ENCODE measurements at places on chromosomes 1 and 21.
A peak's percentile ranks its signal among the peaks of the same experiment; 100 is the strongest.

DNA sequence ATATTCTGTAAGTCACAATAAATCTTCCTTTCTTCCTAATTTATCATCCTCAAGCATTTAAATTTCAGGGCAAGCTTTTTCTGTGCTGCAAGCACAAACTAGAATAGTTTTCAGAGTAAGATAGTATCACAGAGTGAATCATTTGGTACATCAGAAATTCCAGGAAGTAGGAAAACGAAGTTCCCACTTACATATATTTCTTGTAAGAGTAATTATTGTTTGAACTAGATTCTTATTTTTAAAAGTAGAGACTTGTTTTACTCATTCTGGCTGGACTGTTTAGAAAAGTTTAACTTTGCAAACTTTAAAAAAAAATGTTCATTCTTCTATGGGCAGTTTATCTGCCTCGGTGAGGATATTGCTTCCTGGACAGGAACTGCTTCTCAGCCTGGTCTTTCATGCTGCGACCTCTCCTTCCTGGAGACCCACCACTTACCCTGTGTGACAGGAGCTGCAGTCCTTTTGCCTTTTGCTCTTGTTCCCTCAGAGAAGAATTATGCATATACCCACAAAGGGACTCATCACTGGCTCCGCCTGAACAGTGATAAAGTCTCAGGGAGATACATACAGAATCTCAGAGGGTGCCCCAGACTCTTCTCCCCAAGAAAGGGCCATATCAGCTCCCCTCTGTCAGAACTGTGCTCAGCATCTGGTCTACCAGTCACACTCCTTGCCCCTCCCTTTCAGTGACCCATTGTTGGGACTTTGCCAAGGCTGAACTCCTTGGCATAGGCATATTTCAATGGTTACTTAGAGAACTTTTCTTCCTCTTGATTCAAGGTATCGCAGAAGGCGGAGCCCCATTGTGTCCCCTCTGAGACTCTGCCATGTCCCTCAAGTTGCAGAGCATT is 102.7 kb upstream of the CD55 start:
- DNase-seq: no peak

DNA sequence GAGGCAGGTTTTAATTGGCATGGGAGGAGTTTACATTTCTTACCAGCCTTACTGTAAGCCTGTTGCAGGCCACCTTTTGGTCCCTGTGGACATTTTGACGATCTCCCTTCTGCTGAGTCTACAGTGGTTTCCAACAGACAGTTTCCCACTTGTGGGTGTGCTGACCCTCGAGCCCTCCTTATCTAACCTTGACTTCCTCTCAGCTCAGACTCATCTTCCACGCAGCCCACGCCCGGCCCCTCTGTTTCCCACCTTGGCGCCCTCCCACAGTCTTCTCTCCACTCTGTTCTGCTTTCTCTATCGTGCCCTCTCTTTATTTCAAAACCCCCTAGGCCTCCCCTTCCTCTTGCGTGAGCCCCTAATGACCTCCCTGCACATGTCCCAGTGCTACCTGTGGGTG is 6.1 kb upstream of the ARL8A start:
- no peak for DNase-seq

- DNase-seq: no peak
Measured at GRCh38 chr21:43817157-43818086, 28.0 kb downstream of the RRP1 start.

GRCh38 chr1:208654241-208654640 is 410.1 kb upstream of the PLXNA2 start:
- no peak for DNase-seq

- DNase-seq: no peak
Measured at GRCh38 chr1:74773582-74773981, 40.6 kb downstream of the TYW3 start.

- DNase-seq: no peak
Measured at GRCh38 chr1:235745503-235746136, 96.0 kb upstream of the GNG4 start.

DNA sequence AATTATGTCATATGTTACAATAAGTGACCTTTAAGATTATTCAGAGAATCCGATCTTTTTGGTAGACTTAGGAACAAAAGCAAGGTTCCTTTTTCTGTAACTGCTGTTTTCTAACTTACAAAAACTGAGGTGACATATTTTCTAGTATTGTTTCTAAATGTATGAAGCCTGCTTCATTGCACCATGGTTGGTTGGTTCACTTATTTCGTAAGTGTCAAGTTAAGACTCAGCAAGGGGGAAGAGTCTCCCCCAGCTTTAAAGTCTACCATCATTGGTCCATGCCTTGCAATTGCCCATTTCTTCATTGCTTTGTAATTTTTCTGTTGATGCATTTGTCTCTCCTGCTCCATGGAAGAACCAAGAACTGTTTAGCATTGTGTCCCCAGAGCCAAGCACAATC is 136.9 kb downstream of the DISC1 start:
- no peak for DNase-seq

DNA sequence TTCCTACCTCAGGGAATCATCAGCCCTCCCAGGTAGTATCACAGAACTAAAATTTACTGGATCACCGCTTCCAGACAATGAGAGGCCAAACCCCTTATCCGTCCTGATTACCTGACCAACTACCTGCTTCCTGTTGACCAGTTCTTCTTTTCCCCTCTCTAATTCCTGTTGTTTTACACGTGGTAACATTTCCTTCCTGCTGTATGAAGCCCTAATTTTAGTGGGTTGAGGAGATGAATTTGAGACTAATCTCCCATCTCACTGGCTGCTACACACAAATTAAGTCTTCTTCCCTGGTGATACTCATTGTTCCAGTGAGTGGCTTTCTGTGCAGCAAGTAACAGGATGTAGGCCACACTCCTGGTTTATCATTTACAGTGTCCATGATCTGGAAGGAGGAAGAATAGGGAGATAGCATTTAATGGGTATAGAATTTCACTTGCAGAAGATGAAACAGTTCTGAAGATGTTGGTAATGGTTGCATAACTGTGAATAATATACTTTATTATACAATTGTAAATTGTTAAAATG is 2112.9 kb downstream of the NCAM2 start:
- no peak for DNase-seq

GRCh38 chr21:34813266-34813894 is 144.6 kb downstream of the CLIC6 start:
- DNase-seq: no peak

GRCh38 chr21:38295997-38296764 is 39.4 kb downstream of the KCNJ15 start:
- no peak for DNase-seq

DNA sequence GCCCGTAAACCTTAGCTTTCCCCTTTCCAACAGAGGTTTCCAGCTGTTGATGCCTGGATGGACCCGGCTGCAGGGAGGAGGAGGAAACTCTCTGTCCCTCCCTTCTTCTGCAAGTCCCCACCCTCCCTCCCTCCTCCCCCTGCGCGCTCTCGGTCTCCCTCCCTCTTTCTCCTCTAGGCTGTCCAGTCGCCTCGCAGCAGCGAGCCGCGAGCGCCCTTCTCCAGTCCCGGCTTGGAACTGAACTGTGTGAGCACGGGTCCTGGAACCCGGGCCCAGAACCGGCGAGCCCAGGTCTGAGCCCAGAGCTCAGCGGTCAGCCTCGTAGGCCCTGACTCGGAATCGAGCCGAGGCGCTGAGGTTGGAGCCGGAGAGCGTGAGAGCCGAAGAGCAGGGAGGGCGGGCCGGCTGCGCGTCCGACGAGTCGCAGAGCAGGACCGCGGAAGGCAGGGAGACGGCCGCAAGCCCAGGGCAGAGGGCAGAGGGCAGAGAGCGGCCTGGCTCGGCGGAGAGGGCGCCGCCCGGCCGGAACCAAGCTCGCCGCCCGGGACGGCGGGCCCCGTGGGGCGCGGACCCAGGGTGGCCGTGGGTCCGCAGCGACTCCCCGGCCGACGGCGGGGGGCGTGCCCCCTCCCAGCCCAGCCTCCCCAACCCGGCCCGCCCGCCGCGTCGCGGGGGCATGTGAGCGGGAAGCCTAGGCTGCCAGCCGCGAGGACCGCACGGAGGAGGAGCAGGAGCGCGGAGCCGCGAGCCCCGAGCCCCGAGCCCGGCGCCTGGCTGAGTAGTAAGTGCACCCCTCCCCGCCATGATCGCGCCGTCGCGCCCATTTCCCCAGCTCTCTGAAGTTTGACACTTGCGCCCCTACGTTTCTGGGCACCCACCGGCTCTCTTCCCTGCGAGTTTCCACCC is at the start of gene SOX13:
TSS of gene SOX13 (plus strand) at position 185 of the 906 bp plus-strand sequence. CDS start 39,801 bp downstream, outside the sequence.
- peak; percentile 21 for DNase-seq

GRCh38 chr21:41317063-41317392 is 427 bp downstream of the FAM3B start:
- DNase-seq: no peak

GRCh38 chr1:209900734-209901133 is 37.3 kb upstream of the SYT14 start:
- DNase-seq: no peak

DNA sequence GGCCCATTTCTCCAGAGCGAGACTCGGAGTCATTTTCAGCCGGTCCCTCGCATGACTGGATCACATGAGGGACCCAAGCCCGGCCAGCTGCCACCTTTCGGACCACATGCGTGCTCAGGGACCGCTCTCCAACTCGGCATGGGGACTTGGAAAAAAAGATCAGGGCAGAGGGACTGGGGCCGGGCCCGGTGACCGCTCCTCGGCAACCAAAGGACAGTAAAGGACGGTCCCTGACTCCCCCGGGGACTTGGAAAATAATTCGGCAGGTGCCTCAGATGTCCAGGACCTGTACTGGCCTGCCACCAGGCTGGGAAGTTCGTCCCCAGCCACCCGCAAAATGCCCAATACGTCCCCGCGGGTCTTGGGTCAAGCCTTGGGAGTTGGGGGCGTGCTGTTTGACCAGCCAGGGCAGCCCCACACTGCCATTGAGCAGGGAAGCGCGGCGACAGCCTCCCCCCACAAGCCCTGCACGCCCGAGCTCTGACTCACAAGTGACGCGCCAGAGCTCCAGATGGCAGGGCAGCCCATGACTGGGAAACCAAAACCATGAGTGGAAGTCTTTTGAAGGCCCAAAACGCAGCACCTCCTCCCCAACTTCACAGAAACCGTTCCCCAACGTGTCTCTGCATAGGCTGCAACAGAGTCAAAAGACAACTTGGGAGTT is 134.5 kb downstream of the LIPI start:
- no peak for DNase-seq

- no peak for DNase-seq
Measured at GRCh38 chr1:71339238-71339637, 258.4 kb upstream of the ZRANB2 start.

GRCh38 chr1:228998179-228998578 is 262.9 kb downstream of the RHOU start:
- DNase-seq: no peak
